Amygdala (tissue), 56 donors: ENCODE measurements at places on chromosomes 12 and 14.
A peak's percentile ranks its signal among the peaks of the same experiment; 100 is the strongest.

DNA sequence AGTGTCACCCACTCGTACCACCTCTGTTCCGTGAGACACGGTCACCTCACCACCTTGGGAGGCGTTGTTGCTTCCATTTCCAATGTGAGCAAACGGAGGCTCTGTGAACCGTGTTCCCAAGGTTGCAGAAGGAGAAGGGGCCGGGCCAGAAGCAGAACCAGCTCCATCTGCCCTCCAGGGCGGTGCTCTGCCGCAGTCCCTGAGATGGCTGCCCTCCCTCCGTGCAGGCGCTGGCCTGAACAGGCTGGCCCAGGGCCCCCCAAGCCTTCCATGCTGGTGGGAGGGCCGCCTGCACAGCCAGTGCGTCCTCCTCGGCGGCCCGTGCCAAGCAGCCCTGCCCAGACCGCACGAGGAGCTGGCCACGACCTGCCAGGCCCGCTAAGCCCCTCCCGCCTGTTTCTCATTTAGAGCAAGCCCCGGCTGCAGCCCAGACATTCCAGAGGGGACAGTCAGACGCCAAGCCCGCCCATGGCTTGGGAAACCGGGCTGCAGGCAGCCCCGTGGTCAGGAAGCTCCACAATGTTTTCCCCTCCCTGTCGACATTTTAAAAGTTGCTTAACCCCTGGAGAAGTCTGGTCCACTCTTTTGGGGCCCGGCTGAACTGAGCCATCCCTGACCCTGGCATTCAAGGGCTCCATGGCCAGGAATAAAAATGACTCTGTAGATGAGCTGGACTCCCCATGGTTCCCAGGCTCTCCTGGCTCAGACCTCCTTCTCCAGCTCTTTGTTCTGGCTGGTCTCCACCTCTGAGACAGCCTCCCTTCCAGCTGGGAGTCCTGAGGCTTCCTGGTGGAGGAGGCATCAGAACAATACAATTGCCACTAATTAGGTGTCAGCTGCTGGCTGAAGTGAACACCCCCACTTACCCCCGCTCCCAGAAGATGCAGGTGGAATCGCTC, 236.0 kb downstream of the BCL11B start:
- DNase-seq, result no peak

- DNase-seq, result no peak
Observed at GRCh38 chr12:62977418-62977817, 42.5 kb upstream of the PPM1H start.

GRCh38 chr12:119841433-119842210, 35.5 kb downstream of the CIT start:
- no peak for DNase-seq

DNA sequence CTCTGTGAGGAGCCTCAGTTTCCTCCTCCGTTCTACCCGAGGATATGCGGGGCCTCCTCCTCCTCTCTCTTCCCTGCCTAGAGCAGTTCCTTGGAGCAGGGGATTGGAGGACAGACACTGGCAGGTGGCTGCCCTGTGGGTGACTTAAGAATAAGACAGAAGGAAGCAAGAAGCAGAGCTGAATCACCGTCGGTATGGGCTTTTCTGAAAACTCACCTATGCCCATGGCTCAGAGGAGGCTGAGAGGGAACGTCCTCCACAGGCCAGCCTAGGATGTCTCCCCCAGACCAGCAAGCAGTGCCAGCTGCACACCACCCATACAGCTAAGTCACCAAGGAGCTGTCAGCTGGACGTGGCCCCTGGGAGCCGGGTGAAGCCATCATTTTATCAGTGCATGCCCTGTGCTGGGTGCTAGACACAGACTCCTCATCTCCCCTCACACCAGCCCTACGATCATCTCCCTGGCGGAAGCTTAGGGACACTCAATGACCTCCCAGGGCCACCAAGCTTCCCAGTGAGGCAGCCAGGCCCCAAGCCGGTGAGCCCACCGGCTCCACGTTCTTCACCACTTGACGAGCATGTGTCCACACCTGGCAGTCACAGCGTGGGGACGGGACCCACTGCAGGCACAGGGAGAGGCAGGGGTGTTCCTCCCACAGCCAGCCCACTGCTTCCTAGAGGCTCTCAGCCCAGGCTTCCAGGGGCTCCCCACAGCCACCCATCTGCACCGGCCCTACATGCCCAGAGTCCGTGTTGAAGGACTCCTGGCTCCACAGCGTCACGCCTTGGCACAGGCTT, 21.4 kb downstream of the ITPK1 start:
- DNase-seq, result no peak

DNA sequence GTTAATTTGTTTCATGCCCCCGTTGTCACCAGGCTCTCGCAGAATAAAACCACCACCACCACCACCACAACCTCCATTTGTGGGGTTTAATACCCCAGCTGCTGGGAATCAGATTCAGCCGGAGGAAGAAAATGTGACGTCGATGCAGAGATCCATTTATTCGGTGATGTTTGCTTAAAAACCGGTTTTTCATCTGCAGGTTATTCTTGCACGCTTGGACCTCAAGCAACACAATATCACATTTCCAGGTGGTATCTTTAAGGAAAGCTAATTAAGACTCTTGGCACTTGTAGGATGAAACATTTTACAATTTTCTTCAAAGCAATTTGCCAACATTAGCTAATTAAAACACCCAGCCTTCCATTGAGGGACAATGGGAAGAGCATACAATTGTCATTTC, 39.8 kb downstream of the SPRING1 start:
- no peak for DNase-seq

- DNase-seq, result no peak
Observed at GRCh38 chr12:56165369-56165768, 7.2 kb downstream of the MYL6 start.

GRCh38 chr12:102765736-102766135, 151.3 kb downstream of the PAH start:
- DNase-seq, result no peak

GRCh38 chr14:104094709-104095425, 9.4 kb downstream of the ASPG start:
- DNase-seq, result peak; percentile 20

- no peak for DNase-seq
Observed at GRCh38 chr14:21924479-21924878, 250.9 kb upstream of the OR4E1 start.

DNA sequence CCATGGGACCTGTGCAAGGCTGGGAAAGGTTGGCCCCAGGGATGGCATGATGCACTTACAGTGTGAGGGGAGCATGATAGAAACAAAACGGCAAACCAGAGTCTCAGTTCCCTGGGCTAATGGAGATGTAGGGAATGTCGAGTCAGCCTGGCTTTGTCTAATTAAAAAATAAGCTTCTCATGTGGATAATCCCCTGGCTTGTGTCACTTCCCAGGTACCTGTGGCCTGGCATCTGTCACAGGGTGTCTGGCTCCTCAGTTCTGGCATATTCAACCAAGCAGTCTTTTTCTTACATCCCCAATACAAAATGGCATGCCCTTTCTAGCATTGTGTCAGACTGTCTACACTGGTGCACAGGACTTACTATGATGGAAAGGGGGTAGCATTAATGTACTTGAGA, 261.4 kb downstream of the GRIN2B start:
- no peak for DNase-seq

- no peak for DNase-seq
Observed at GRCh38 chr14:58283730-58284129, 14.6 kb upstream of the ARID4A start.

DNA sequence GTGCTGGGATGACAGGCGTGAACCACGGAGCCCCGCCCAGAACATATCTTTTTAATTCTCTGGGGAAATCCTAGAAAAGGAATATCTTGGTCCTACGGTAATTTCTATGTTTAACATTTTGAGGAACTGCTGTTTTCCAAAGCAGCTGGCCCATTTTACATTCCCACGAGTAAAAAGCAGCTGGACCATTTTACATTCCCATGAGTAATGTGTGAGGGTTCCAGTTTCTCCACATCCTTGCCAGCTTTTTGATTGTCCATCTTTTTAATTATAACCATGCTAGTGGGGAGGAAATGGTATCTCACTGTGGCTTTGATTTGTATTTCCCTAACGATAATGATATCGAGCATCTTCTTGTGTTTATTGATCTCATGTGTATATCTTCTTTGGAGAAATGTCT, 4.4 kb upstream of the P2RX4 start:
- no peak for DNase-seq

GRCh38 chr12:39603065-39603464, 16.5 kb downstream of the ABCD2 start:
- DNase-seq, result no peak

DNA sequence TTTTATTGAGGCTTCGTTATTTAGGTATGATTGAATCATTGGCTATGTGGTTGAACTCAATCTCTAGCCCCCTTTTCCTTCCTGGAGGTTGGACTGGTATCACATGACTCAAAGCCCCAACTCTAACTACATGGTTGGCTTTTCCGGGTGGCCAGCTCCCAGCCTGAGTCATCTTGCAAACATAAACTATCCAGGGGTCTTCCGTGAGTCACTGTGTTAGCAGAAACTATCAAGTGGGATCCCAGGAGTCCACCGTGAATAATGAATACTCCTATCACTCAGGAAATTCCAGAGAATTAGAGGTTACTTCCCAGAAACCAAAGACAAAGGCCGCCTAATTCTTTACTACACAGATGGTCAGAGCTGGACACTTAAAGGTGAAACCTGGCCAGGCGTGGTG, 19.7 kb upstream of the PLEKHD1 start:
- no peak for DNase-seq

DNA sequence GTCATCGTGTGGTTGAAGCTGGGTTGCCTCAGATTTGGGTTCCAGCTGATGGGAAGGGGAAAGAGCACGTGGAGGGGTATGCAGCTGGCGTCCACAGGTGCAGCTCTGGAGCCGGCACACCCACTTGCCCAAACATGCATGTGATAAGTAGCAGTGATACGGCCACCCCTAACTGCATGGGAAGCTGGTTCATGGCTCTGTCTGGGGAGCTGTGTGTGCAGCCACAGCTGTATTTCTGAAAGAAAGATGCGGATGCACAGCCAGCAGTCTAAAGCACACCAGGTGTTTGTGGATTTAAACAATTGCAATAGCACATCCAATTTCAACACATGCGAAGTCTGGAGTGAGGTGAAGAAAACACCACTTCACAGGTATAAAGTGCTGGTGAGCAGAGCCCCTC, 181.4 kb downstream of the EFCAB11 start:
- DNase-seq, result no peak

DNA sequence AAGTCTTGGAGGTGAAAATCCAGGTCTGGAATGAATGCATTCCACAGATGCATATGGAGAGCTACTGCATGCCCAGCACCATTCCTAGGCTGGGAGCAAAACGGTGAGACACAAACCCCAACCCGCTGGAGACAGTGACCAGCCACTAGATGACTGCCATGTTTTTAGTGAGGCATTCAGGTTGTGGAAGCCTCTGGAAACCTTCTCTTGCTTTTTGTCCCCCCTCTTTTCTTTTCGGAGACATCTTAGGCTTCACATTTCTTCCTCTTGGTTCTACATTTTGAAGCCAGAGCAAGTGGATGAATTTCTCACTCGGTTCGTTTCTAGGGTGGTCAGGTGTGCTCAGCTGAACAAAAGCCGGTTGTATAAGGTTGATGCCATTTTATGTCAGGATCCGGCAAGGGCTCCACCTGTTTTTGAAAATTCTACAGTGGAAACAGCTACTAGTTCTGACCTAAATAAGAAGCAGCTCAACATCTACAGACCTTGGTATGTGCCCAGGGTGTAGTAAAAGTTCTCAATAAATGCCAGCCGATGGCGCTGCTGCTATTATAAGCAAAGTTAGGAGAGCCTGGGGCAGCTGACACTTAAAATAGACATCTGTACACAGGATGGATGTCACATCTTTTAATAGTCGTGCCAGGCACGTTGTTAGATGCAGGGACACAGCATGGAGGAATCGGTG, 1.8 kb upstream of the ZNF839 start:
- DNase-seq, result no peak

DNA sequence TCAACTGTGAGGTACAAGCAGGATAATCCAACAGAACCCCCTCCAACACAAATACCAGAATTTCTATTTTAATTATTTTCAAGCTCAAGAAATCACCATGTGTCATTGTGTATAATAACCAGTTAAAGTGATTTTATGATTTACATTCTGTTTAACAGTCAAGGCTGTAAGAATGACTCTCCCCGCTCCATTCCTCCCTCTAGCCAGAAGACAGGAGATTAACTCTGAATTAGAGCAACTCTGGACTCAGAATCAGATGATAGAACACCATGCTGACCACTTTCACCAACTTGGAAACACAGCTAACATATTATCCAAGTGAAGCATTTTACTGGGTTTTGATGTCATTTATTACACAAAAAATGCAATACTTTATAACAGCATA, 71.9 kb downstream of the ATP2B1 start:
- no peak for DNase-seq

GRCh38 chr12:125129591-125130255, 64.5 kb downstream of the AACS start:
- no peak for DNase-seq

DNA sequence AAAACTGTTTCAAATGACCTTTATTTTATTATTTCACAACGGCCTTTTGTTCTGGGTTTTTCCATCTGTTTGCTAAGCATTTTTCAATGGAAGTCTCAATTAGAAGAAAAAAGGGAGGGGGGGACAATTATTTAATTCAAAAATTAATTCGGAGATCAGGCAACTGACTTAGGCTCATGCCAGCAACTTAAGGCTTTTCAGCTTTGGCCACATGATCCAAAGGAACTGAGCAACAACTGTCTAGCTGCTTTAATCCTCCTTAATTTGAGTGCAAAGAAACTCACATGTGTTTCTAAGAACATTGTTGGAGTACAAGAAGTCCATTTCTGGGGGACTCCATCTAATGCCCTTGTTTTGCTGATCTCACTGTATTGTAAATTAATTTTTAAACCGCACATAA, 188.0 kb downstream of the EXOC5 start:
- no peak for DNase-seq

- no peak for DNase-seq
Observed at GRCh38 chr12:27517546-27517945, 6.5 kb upstream of the PPFIBP1 start.

GRCh38 chr12:95571369-95571768, 20.1 kb upstream of the USP44 start:
- DNase-seq, result no peak

DNA sequence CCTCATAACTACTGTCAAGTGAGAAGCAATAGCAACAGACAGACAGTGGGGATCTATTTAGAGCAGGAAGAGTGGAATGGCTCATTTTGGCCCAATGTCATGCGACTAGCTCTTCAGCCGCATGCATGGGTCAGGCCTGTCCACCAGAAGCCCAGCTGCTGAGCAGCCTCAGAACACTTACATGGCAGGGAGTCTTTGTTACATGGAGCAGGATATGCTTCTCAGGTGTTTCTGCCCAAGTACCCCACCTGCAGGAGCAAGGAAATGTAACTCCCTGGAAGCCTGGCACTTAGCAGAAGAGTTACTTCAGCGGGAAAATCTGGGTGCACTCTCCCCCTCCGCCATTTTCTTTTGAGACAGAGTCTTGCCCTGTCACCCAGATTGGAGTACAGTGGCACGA, 73.5 kb upstream of the ARHGAP5 start:
- no peak for DNase-seq
